ENCODE measurements at places on chromosomes 2 and 18.

DNA sequence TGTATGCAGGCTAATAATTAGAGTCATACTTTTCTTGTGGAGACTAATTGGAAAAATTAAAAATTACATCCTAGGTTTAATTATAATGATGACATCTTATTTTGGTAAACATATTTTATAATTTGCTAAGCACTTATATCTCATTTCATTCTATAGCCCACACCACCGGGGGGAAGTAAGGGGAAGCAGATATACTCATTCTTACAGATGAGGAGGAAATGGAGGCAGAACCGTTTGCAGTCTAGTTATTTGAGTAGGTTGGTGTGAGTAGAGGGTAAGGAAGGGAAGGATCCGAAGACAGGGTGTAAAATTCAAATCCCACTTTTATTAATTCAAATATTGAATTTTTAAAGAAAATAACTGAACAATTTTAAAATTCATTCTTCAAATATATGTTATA lies 3.7 kb downstream of the ITGAV start:
- no peak for DNase-seq

- DNase-seq: no peak
These were observed 18.2 kb upstream of the MBOAT2 start for GRCh38 chr2:9021563-9022211.

GRCh38 chr2:138275881-138276280 lies 225.7 kb upstream of the SPOPL start:
- no peak for DNase-seq

DNA sequence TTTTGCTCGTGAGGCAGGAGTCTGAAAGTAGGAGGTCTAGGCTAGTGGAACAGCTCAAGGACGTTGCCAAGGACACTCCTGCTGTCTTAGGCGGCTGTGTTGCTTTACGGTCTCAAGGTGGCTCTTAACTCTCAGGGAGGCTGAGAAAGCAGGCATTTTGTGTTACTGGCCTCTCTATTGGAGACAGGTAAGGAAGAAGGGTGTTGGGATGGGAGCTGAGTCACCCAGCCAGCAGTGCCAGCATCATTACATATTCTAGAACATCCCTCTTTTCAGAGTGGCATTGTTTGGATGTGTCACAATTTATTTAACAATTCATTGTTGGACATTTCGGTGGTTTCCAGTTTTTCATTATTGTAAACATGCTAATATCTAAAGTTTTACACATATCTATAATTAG lies 30.8 kb upstream of the TMEM214 start:
- no peak for DNase-seq

GRCh38 chr2:127649684-127650040 lies 3.7 kb downstream of the GPR17 start:
- DNase-seq: peak; percentile 99

- no peak for DNase-seq
These were observed 113.8 kb upstream of the EPAS1 start for GRCh38 chr2:46183426-46183825.

DNA sequence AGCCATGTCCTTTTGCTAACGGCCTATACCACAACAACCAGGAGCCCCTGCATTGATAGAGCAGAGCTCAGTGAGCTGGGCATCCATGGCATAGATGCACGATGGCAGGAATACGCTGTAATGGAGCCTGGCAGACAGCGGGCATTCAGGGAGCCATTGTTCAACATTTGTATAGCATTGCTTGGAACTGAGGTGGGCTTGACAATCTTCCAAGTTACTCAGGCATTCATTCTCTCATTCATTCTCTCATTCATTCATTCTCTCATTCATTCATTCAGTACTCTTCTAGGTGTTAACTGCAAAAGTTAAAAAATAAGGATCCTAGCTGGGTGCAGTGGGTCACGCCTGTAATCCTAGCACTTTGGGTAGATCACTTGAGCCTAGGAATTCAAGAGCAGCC lies 62.7 kb downstream of the MYOM1 start:
- DNase-seq: no peak

DNA sequence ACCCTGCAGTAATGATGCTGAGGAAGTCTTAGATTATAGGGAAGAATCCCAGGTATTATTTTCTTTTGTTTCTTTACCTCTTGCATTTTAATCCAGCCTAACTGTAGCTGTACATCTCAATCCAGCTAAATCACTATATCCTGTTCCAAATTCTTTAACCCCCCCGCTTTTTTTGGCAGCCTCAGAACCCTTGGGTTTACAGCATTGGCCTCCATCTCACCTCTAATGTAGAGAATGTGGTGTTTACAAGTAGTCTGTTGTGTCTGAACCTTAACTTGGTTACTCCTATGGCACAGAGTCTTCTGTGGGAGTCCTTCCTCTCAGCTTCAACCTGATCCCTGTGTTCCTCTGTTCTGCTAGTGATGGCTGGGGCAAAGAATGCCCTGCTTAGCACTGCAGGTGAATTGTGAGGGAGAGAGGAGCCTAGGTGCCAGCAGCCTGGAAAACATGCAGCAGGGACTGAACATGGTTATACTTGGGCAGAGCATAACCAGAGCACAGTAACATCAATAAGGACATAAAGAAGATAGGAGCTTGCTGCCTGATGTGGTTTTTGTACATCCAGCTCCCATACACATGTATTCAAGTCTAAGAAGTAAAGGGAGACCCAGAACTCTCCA lies 130.2 kb downstream of the FAM124B start:
- DNase-seq: no peak

GRCh38 chr2:172242961-172243360 lies 140.3 kb upstream of the DLX2 start:
- DNase-seq: no peak

- DNase-seq: no peak
These were observed 72.7 kb upstream of the SPRED2 start for GRCh38 chr2:65504814-65505697.

DNA sequence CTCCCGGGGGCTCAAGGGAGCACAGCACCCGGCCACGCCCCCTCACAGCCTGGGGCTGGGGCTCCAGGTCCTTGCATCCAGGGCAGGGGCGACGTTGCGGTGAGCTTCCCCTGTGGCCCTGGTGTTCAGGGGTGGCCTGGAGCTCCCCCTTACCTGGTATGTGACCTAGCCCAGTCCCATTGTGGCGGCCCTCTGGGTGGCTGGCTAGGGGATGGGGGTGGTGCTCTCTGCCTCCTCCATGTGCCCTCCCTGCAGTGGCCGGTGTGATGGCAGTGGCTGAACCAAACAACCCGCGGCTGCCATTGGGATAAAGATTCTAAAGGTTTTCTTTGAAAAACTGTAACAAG lies 288.3 kb downstream of the RDH14 start:
- no peak for DNase-seq

DNA sequence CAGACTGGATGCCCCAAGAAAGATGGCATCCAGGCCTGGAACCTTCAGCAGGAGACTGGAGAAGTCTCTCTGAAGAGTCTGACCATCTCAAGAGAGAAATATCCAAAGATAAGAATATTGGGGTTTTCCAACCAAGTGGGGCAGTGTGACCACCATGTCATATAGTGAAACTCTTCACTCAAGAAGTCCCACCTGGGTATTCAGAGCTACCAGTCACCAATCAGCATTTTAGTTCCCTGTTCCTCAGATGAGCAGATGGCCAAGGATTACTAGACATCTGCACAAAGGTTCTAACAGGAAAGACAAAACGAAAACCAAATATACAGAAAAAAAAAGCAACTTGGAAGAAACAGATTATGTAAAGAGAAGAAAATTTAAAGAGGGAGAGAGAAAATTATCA lies 38.5 kb upstream of the CXCR4 start:
- DNase-seq: no peak

- no peak for DNase-seq
These were observed 101.8 kb upstream of the NPAS2 start for GRCh38 chr2:100718065-100718629.

GRCh38 chr2:226862623-226863022 lies 26.8 kb downstream of the RHBDD1 start:
- no peak for DNase-seq
